Caco-2 (cell line): ENCODE measurements at places on chromosomes 6 and 20.
A peak's percentile ranks its signal among the peaks of the same experiment; 100 is the strongest.

GRCh38 chr6:166989427-166990032 is 9.7 kb upstream of the CEP43 start:
- DNase-seq = no peak

DNA sequence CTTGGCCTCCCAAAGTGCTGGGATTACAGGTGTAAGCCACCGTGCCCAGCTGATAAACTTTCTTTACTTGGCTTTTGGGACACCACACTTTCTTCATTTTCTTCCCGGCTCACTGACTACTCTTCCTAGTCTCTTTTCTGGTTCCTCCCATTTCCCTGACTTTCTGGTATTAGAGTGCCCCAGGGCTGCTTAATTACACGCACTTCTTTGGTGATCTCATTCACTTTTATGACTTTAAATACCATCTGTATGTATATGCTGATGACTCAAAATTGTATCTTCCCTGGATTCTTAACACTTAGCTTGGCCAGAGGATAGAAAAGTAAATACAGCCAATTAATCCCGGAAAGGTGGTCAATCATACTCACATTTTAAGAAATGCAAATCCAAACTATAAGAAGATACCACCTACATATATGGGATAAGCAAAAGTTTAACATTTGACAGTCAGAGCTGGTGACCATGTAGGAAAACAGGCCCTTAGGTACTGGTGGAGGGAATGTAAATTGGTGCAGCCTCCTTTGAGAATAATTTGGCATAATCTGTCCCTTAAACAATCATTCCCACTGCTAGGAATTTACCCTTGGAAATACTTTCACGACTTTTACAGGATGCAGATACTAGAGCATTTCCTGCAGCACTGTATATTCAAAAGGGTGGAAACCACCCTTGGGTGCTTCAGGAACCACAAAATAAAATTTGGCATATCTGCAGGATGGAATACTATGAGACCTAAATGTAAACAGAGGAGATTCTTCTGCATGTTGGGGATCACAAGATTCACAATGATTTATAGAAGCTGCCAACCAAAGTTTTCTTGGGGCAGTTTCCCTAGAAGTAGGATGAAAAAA is 9.4 kb upstream of the NANP start:
- DNase-seq = no peak

DNA sequence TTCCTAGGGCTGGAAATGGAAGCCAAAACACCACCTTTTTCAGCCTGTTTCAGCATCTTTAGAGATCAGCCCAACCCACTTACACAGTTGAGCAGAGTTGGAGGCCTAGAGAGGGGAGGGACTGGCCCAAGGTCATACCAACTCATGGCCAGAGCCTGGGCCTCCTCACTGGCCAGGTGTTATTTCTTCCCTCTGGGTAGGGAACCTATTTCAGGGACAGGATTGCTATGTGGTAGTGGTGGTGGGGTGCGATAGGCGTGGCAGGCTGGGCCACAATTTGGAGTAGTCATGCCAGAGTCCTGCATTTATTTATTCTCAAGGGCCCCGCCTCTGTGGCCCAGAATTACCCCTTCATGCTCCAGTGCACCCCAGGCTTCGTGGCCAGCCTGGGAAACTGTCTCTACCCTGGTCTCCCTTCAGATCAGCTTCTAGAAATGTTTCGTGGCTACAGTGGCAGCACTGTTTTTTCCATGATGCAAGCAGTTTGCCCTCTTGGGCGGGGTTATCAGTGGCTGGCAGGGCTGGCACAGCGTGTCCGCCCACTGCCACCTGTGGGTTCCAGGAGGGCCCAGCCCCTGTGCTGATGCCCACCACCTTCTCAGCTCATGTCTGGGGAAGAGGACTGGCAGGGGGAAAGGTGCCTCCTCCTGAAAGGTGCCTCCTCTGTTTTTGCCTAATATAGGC is 6.2 kb downstream of the VEGFA start:
- no peak for DNase-seq

- DNase-seq = peak; percentile 6
These were observed 122.9 kb downstream of the IRF4 start for GRCh38 chr6:514396-514978.

- no peak for DNase-seq
These were observed 180.8 kb upstream of the PHACTR1 start for GRCh38 chr6:12535586-12536314.

DNA sequence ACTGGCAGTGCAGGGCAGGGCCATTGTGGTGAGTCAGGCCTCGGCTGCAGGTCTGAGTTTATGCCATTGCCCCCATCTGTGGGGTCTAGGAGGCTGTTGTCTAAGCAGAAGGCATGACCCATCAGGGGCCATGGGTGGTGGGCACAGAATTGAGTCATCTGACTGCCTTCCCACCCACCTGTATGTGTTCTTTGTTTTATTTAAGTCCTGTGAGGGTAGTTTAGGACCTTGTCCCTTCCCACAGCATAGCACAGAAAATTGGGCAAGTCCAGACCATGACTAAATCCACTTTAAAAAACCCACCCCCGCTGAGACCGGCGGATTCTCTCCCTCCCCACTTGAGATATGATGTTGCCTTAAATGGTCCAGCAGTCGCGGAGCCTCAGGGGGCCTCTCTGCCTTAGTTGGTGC is 40.3 kb downstream of the ERMARD start:
- no peak for DNase-seq

GRCh38 chr20:16312998-16313397 is 260.2 kb downstream of the KIF16B start:
- no peak for DNase-seq

- no peak for DNase-seq
These were observed 182.3 kb upstream of the PHACTR1 start for GRCh38 chr6:12534069-12534853.

DNA sequence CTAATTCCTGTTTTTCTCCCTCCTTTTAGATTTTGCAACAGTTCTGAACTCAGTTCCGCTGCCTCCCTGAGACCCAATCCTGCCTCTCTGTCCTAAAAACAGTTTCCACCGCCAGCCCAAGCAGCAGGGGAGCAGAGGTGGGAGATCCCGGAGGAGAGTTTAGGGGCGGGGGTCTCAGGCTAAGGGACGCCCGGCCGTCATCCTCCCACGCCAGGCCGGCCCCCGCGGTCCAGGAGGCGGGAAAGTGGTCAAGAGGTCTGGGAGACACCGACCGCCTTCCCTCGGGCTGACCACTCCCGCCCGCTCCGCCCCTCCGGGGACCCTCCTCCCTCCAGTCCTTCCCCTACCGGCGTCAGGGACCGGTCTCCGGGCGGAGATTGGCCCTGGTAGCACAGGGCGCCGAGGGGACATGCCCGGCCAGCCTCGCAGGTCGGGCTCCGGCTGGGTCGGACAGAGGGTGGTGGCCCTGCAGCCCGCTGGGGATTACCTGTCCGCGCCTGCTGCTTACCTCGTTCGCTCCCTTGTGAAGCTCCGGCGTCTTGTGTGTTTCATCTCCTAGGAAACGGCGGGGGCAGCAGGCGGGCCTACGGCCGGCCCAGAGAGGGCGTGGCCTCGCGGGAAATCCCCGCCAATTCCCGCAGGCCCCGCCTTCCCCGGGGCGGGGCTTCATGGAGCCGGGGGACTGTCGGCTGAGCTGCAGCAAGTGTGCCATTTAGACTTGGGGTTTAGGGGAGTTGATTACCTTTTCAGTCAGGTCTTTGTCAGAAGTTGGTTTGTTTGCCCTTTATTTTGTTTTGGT is at the start of gene MAK:
MAK (minus strand) TSS at position 545 of the 799 bp plus-strand sequence. CDS start 7,891 bp downstream, outside the sequence.
- DNase-seq = peak; percentile 93

DNA sequence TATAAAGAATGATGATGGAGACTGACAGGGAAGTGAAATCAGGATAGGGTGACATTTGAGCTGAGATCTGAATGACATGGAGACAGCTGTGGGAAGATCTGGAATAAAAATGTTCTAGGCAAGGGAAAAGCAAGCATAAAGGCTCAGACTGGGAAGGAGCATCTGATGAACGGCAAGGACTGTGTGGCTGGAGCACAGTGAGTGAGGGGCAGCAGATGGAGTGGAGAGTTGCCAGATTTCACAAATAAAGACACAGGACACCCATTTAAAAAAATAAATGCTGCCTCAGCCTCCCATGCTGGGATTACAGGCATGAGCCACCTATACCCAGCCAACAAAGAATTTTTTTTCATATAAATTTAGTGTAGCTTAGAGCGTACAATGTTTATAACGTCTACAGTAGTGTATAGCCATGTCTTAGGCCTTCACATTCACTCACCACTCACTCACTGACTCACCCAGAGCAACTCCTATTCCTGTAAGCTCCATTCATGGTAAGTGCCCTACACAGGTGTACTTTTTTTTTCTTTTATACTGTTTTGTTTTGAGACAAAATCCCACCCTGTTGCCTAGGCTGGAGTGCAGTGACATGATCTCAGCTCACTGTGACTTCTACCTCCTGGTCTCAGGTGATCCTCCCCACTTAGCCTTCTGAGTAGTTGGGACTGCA is 2.4 kb upstream of the ZBTB24 start:
- no peak for DNase-seq

DNA sequence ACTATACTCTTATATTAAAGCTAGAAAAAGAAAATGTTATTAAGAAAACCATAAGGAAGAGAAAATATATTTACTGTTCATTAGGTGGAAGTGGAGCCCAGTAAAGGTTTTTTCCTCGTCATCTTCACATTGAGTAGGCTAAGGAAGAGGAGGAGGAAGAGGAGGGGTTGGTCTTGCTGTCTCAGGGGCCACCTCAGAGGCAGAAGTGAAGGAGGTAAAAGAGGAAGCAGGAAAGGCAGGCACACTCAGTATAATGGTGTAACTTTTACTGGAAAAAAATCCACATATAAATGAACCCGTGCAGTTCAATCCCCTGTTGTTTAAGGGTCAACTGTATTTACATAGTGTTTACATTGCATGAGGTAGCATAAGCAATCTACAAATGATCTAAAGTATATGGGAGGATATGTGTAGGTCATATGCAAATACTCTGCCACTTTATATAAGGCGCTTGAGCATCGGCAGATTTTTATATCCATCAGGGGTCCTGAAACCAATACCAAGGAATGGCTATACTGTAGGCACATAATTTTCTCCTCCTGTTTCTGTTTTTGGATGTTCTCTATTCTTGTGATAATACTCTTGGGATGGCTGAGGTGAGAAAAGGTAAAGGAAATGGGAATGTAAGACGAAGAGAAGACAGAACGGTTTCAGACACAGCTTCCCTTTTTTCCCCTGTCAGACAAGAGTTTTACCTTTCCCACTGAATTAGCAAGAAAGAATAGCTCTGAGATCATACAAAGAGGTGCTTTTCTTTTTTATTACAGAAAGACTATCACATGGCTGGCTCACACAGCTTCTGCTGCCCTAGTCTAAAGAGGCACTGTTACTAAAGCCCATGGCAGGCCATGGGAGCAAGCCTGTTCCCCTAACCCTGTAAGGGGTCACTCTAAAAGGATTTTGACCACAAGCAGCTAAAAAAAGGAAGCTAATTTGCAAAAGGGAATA is 59.9 kb downstream of the NUDT3 start:
- DNase-seq = no peak

- DNase-seq = no peak
These were observed 200.4 kb downstream of the C6orf118 start for GRCh38 chr6:165109011-165109410.

GRCh38 chr6:94668876-94669275 is 908.5 kb upstream of the MANEA start:
- no peak for DNase-seq

DNA sequence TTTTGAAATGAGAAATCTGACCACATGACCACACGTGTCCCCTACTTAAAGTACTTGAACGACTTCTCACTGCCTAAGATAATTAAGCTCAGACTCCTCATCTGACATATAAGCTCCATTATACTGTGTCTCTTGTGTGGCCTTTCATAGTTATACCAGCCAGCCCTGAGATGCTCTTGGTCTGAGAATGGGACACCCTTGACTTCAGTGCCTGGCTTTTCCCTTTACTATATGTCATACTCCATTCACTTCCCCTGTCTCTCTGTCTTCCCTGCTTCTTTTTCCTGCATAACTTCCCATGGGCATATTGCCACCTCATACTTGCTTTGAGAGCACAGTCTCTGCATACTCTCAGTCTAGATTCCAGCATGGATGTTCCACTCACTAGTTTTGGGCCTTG is 53.4 kb upstream of the TINAG start:
- no peak for DNase-seq

DNA sequence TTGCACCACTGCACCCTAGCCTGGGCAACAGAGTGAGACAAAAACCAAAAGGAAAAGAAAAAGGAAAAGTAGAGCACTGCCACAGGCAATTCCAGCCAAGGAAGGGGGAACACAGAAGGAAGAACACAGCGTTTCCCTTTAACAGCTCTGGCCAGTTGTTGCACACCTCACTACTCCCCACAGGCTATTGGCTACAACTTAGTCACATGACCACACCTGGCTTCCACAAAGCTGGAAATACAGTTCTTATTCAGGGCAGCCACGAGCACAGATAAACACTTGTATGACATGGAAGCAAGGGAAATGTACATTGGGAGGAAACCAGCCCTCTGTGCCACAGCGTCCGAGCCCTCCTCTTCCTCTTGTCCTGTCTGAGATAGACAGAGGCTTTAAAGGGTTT is 249.0 kb upstream of the JARID2 start:
- DNase-seq = peak; percentile 35

GRCh38 chr6:107310362-107310761 is 149.0 kb downstream of the PDSS2 start:
- DNase-seq = no peak

GRCh38 chr6:1872649-1873131 is 263.0 kb downstream of the FOXC1 start:
- no peak for DNase-seq

- DNase-seq = no peak
These were observed 238.1 kb upstream of the TAB2 start for GRCh38 chr6:149079456-149079855.

GRCh38 chr6:52305948-52306767 is 21.6 kb upstream of the MCM3 start:
- no peak for DNase-seq

GRCh38 chr6:163974322-163974721 is 559.8 kb downstream of the QKI start:
- DNase-seq = no peak

- DNase-seq = no peak
These were observed 92.5 kb downstream of the TCP11 start for GRCh38 chr6:35048631-35049083.

GRCh38 chr20:63074631-63075030 is 67.9 kb upstream of the BHLHE23 start:
- no peak for DNase-seq

GRCh38 chr6:44255871-44256774 is 1.2 kb downstream of the SLC35B2 start:
- DNase-seq = peak; percentile 56
